ENCODE measurements at places on chromosomes 1 and 21.

DNA sequence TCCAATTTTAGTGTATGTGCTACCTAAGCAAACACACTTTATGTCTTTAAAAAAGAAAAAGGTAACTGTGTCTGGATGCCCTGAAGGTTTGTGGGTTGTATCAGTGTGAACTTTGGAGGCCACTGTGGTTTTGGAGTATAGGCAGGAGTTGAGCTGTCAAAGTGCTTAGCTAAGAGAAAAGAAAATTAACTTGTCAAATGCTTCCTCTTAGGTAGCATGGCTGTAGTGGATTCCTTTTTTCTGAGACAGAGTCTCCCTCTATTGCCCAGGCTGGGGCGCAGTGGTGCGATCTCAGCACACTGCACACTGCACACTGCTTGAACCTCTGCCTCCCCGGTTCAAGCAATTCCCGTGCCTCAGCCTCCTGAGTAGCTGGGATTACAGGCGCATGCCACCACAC lies 11.2 kb upstream of the SLC41A1 start:
- no peak for DNase-seq

- no peak for DNase-seq
These were observed 791 bp downstream of the USP24 start for GRCh38 chr1:55214212-55214933.

- DNase-seq = no peak
These were observed 417 bp upstream of the GFI1 start for GRCh38 chr1:92487078-92487605.

DNA sequence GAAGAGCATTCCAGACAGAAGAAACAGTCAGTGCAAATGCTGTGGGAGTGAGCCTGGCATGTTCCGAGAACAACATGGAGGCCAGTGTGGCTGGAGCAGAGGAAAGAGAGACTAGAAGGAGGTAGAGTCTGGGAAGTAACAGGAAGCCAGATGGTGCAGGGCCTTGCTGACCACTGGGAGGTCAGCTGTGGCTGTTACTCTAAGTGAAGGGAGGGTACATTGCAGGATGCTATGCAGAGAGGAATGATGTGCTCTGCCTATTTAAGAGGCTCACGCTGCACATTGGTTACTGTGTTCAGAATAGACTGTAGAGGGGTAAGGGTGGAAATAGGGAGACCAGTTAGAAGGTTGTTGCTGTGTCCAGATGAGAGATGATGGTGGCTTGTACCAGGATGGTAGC lies 88.6 kb upstream of the CACNA1E start:
- no peak for DNase-seq

DNA sequence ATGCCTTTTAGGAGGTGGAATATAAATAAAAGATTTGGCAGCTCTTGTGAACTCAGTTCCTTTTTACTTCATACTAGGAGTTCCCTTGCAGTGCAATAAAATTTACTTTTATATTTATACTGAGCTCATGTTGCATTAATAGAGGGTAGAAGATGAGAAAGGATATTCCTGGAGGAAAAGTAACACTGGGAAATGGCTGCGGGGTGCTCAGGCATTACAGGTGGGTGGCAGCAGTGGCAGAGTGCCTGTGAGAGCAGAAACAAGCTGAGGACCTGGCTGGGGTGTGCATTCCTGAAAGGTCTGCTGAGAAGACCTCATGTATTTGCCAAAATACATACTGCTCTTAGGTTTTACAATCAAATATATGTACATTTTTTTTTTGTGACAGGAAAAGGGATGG lies 126.9 kb downstream of the COQ8A start:
- DNase-seq = no peak

DNA sequence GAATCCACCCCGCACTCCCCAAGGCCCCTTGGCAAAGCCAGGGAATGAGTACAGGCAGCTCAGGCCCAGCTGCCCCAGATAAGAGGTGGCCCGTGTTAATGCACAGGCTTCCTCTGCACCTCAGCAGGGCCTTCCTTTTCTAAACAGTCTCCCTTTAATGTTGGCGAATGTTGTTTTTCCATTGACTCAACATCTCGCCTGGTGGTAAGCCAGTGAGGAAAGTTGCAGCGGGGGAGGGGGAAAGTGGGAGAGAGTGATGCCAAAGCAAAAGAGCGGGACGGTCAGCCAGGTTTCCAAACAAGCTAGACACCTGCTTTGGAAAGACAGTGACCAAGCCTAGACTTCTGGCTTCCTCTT lies 10.3 kb upstream of the PROX1 start:
- DNase-seq = no peak

DNA sequence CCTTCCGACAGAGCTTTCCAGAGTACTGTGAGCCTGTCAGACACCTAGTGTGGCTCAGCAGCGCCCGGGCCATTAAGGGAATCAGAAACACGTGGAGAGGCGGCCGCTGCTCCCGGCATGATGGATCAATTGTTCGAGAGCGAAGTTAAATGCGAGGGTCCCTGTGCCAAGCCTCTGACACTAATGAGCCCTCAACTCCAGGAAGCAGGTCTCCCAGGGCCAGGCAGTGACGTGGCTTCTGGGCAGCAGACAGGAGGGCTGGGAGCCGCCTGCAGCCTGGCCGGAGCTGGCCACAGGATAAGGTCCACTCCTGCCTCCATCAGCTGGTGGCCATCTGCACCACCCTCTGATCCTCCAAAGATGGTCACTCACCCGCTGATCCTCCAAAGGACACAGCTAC lies 67.5 kb upstream of the CLDN14 start:
- no peak for DNase-seq

DNA sequence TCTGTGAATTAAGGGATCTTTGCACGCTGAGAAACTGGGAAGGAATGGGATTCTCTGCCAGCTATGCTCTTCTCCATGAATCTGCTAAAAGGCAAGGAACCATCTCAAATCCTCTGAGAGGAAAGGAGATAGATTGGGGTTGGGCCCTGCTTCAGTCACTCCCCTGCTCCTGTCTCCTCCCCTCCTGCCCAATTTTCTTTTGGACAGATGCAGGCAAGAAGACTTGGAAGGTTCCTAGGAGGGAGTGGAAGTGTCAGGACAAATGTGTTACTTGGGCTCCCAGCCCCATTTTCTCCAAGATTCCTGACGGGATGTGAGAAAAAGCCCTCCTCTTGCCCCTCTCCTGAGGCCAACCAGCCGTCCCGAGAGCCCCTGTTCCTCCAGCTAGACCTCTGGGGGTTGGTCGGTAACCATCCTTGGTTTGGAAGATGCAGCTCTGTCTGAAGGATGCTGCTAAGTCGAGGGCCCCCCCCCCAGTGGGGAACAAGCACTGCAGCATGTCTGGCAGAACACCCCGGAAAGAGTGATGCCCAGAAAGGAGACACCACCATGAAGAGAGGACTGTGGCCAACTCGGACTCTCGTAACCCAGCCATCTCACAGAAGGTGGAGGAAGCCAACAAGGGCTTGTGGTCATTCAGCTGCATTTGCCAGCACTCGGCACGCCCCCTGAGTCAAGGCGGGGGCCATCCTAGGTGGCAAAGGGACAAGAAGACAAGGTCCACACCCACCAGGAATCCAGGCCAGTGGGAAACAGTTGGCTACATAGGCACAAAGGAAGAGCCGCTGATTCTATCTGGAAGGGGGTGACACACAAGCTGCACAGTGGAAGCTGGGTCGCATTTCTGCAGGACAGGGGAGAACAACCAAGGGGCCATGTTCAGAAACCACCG lies 43.7 kb downstream of the CDK18 start:
- DNase-seq = no peak

GRCh38 chr1:87760654-87761053 lies 432.0 kb downstream of the LMO4 start:
- no peak for DNase-seq

- no peak for DNase-seq
These were observed 47.0 kb downstream of the RABGAP1L start for GRCh38 chr1:174206148-174206836.

- DNase-seq = peak; percentile 19
These were observed 38.8 kb upstream of the RASAL2 start for GRCh38 chr1:178055093-178055492.

- no peak for DNase-seq
These were observed 5.4 kb upstream of the LRRC40 start for GRCh38 chr1:70210820-70211219.

GRCh38 chr1:31315902-31316301 lies 19.1 kb downstream of the ZCCHC17 start:
- DNase-seq = no peak

DNA sequence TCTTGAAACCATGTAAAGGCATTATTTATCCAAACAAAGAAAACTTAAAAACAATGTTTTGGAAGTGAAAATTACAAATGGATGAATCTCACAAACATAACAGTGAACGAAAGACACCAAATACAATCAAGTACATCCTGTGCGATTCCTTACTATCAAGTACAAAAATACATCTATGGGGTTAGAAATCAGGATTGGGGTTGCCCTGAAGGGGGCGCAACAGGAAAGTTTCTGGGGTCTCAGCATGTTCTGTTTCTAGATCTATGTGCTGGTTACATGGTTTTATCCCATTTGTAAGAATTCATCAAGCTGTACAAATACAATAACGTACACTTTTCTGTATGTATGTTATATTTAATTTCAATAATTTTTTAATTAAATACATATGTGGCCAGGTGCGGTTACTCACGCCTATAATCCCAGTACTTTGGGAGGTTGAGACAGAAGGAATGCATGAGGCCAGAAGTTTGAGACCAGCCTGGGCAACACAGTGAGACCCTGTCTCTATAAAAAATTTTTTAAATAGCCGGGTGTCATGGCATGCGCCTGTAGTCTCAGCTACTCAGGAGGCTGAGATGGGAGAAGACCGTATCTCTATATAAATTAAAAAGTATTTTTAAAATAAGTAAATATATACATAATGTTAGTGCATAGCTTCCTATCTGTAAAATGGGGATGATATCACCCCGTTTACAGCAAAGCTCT lies 121.5 kb upstream of the SOD1 start:
- DNase-seq = no peak

DNA sequence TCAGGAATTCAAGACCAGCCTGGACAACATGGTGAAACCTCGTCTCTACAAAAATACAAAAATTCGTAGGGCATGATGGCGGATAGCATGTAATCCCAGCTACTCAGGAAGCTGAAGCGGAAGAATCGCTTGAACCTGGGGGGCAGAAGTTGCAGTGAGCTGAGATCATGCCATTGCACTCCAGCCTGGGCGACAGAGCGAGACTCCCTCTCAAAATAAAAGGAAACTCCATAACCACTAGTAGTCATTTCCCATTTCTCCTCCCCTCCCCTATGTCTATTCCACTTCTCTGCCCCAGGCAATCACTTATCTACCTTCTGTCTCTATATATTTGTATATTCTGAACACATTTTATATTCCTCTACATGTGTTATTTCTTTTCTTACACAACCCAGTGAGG lies 4.0 kb upstream of the CEP350 start:
- DNase-seq = no peak

- DNase-seq = no peak
These were observed 65.6 kb downstream of the CAPZB start for GRCh38 chr1:19419691-19420090.

GRCh38 chr1:87760155-87760554 lies 431.5 kb downstream of the LMO4 start:
- DNase-seq = no peak

- DNase-seq = no peak
These were observed 315.2 kb upstream of the BRINP3 start for GRCh38 chr1:190792873-190793272.

- no peak for DNase-seq
These were observed 40.3 kb downstream of the EPHA2 start for GRCh38 chr1:16115468-16115983.

GRCh38 chr21:37870221-37870620 lies 46.0 kb downstream of the KCNJ6 start:
- DNase-seq = no peak

GRCh38 chr1:183263886-183264602 lies 78.0 kb downstream of the LAMC2 start:
- DNase-seq = no peak

- no peak for DNase-seq
These were observed 8.2 kb downstream of the LMNA start for GRCh38 chr1:156122519-156123355.

DNA sequence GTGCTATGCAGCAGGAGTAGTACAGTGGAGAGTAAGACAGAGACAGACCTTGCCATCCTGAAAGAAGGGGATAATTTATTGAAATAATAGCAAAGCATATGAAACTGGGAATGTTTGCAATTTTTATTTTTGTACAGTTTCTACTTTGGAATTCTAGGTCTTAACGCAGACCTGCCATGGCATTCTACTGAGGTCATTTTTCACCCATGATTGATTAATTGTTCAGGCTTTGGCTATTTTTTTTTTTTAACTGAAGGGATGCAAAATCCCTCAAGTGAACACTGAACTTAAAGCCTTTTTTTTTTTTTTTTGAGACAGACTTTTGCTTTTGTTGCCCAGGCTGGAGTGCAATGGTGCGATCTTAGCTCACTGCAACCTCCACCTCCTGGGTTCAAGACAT lies 27.1 kb downstream of the MTF2 start:
- DNase-seq = no peak

DNA sequence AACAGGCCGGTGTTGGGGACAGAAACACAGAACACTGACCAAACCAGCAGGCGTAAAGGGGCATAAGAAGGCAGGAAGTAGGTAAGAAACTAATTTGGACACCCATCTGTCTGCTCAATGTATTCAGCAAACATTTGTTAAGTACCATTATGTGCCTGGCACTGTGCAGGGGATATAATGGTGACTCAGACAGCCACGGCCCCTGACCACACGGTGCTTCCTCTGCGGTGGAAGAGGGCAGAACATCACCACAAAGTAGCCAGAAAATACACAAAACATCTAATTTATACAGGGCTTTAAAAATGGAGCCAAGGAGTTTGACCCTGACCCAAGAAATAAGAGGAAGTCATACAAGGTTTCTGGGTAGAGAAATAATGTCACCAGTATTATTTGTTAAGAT lies 12.9 kb downstream of the DNAJC11 start:
- DNase-seq = no peak

DNA sequence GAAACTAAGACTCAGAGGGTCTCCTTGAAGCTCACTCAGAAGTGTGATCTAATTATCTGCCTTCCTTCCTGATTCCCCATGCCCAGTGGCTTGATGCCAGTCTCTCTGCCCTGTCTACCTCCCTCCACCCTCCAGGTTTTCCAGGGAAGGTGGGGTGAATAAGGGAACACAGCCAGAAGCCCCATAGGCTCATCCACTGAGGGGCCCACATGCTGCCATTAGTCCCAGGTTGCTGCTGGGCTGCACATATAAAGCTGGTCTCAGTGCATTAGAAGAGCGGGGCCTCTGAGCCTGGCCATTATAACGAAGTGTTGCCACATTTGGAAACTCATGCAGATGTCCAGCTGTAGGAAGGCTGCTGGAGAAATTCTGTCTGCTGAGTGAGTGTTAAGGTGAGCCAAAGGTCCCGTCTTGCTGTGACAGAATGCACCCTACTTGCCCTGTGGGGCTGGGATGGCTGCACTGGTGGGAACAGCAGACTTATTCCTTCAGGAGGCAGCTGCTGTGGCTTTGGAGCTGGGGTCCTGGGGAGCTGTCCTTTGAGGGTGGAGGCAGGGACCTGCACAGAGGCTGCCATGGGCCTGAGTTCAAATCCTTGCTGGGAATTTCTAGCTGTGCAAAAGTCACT lies 2.9 kb downstream of the ADORA1 start:
- no peak for DNase-seq

Data from Jurkat, Clone E6-1 (cell line).